Panc1 (cell line): ENCODE measurements at places on chromosomes 1 and 21. TPM values are rescaled to one million over a fixed set of nuclear protein-coding genes. Genes with fewer than 3 reads are reported as not detected.

The NECTIN4 gene
- not detected for total RNA-seq

The S100A12 gene
- not detected for total RNA-seq

The NBPF8 gene
- 22.3 TPM for total RNA-seq

The CFHR1 gene
- total RNA-seq, result 0.23 TPM

The CLCNKA gene
- total RNA-seq, result 0.57 TPM

The RPTN gene
- total RNA-seq, result not detected
